ENCODE measurements at places on chromosomes 1 and 21.
A peak's percentile ranks its signal among the peaks of the same experiment; 100 is the strongest.

- no peaks in the 10 kb centered on the region for H3K27me3 ChIP-seq
- H3K36me3 ChIP-seq: no peaks in the 10 kb centered on the region
- peak overlapping the region; percentile 90 for H3K27ac ChIP-seq
Observed at GRCh38 chr1:113256348-113256729, 134.0 kb upstream of the MAGI3 start.

GRCh38 chr21:38569733-38570132 lies 71.5 kb upstream of the ERG start:
- DNase-seq: no peak
- H3K36me3 ChIP-seq: no peaks in the 10 kb centered on the region
- H3K4me3 ChIP-seq: no peak overlapping the region
- H3K27me3 ChIP-seq: no peaks in the 10 kb centered on the region
- no peak overlapping the region for H3K27ac ChIP-seq
- no peaks in the 10 kb centered on the region for H3K4me1 ChIP-seq

- no peaks in the 10 kb centered on the region for H3K27me3 ChIP-seq
- H3K36me3 ChIP-seq: no peaks in the 10 kb centered on the region
- H3K4me1 ChIP-seq: no peaks in the 10 kb centered on the region
- H3K27ac ChIP-seq: no peak overlapping the region
Observed at GRCh38 chr1:163068716-163069115, 445 bp upstream of the RGS4 start.

GRCh38 chr1:17551755-17552234 lies 12.3 kb downstream of the ARHGEF10L start:
- H3K4me1 ChIP-seq: peaks cover 86% of the 10 kb centered on the region
- no peak overlapping the region for H3K4me3 ChIP-seq
- no peaks in the 10 kb centered on the region for H3K27me3 ChIP-seq
- peak overlapping the region; percentile 85 for H3K27ac ChIP-seq
- DNase-seq: no peak

- no peak overlapping the region for H3K27ac ChIP-seq
- DNase-seq: no peak
Observed at GRCh38 chr1:90114521-90115141, 119.7 kb downstream of the ZNF326 start.

DNA sequence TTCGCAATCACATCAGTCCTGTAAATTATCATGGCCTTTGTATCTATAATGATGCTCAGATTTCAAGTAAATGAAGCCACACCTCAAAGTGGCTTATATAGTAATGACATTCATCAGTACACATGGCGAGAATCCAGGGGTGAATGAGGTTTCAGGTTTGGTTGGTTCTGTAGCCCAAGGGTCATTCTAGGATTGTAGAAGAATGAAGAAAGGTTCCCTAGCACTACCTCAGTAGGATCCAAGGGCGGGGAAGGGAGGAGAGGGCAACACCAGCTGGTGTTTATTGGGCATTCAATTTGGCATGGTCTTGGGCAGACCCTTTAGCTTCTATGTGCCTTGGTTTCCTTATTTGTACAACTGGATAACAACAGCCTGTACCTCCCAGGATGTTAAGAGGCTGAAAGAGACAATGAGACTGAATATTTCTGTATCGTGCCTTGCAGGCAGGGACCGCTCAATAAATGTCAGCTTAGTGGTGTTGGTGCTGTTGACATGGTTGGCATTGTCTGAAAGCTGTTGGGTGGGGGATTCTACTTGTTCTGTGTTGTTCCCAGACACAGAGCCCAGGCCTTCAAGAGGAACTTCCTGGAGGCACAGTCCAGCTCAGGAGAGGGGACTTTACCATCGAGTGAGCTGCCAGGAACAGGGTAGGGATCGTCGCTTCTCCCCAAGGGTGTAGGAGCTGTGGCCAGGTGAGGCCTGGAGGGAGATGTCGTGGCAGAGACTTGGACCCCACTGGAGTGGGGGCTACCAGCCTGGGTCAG lies 388.2 kb downstream of the PTPRU start:
- DNase-seq: no peak
- H3K27ac ChIP-seq: no peak overlapping the region
- H3K4me1 ChIP-seq: no peaks in the 10 kb centered on the region
- H3K4me3 ChIP-seq: no peak overlapping the region
